ENCODE measurements at places on chromosomes 16 and 17.

- DNase-seq, result no peak
Observed at GRCh38 chr17:44304651-44305050, 3.8 kb upstream of the RUNDC3A start.

DNA sequence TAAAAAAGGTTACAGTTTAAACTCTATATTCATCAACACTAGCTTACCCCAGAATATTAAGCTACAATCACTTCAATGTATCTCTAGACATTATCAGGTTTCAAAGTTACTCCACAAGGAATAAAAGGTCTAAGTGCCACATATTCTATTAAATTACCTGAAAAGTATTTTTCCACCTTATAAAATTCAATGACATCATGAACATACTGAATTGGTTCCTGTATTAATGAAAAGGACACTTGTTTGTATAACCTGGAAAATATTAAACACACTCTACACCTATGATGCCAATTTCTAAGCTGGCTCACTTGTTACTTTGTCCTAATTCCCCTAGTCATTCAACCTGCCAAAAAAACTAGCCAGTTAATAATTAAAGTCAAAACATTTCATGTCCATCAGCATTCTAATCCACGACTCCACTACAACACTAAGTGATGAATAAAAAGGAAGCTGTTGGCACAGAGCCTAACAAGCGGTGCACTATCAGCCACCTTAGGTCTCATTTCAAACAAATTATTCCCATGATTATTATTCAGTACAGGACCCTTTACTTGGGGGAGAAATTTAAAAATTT, 12.2 kb downstream of the MED13 start:
- DNase-seq, result no peak

GRCh38 chr17:69447726-69448125, 33.2 kb downstream of the MAP2K6 start:
- DNase-seq, result no peak

DNA sequence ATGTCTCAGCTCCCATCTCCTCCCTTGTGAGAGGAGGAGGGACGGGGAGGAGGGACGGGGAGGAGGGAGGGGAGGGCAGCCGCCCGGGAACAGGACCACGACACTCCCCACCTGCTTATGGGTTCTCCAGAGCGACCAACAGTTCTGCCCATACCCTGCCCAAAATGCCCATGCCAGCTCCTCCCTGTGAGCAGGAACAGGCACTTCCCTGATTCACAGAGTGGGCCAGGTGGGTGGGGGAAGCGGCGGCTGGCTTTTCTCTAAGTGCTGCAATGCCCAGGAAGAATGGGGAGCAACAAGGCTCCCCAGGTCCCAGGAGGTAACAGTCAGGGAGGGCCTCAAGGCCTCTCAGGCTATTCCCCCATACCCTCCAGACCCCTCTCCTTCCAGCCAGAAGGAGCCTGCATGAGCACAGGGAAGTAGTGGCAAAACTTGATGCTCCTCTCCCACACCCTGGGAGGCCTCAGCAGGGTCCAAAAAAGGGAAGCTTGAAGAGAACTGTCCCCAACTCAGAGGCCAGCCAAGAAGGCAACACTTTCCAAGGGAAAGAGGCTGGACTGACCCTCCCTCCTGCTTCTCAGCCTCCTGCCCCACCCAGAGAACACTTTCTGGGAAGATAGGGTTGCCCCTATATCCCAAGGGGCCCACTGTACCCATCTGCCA, 53.8 kb downstream of the MYO18A start:
- DNase-seq, result no peak

GRCh38 chr17:5872831-5873230, 197.3 kb upstream of the WSCD1 start:
- no peak for DNase-seq

GRCh38 chr17:41284546-41284945, 9.0 kb downstream of the KRTAP9-7 start:
- no peak for DNase-seq

DNA sequence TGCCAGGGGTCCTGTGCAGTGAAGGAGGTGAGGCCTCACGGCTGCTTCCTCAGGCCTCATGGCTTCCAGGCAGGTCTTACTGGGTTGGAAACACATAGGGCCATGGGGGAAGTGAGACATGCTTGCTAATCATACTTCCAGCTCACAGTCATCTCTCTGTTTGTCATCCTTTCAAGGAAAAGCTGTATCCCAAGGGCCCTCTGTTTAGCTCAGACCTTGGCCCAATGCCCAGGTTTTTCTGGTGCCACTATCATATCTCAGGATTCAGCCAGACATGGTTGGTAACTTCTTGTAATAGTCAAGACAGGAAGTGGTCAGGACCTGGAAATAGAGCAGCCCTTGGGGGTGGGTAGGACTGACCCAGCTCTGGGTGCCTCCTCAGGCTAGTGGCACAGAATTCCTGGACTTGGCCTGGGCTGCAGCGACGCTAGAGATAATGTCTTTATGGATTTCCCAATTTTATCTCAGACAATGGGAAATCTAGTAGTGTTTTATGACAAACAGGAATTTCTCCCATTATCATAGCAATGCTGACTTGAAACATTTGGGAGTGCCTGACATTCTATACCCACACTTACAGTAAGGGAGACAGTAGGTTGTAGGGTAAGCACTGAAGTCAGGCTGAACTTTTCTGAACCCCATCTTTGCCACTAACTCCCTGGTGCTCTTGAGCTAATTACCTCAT, 13.5 kb upstream of the ITGB3 start:
- DNase-seq, result no peak

GRCh38 chr16:67773099-67773498, 33.3 kb downstream of the RANBP10 start:
- DNase-seq, result no peak

GRCh38 chr17:62775876-62776275, 32.2 kb downstream of the MARCHF10 start:
- DNase-seq, result no peak

- no peak for DNase-seq
Observed at GRCh38 chr16:87552772-87553573, 49.3 kb upstream of the JPH3 start.

DNA sequence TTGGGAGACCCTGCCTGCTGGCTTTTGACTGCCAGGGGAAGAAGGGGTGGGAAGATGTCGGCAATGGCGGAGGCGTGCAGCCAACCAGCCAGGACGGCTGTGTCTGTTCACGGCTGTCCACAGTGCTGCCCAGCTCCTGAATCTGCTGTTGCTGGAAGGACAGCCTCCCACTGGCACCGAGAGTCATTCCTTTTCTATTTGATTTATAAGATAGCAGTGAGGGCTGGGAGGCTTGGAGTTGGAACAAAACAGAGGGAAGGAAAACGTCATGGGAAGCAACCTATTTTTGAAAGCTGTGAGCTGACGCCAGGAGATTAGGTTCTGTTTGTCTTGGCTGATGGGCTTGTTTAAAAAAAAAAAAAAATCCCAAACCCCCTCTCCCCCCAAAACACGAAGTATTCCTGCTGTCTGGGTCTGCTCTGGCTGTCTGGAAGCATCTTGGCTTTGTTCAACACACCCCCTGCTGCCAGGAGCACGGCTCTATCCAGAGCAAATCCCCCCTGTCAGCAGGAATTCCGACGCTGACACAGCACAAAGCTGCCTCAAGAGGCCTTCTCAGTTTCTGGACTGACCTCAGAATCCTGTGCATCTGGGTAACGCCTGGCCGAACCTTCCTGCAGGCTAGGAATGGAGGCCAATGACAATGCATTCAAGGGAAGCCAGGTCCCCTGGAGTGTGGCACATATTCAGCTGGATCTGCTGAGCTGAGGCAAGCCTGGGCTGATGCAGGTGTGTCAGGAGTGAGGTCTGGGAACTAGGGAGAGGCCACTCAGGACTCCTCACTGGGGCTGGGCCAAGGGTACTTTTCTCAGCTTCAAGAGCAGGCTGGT, 41.0 kb upstream of the SREBF1 start:
- no peak for DNase-seq

DNA sequence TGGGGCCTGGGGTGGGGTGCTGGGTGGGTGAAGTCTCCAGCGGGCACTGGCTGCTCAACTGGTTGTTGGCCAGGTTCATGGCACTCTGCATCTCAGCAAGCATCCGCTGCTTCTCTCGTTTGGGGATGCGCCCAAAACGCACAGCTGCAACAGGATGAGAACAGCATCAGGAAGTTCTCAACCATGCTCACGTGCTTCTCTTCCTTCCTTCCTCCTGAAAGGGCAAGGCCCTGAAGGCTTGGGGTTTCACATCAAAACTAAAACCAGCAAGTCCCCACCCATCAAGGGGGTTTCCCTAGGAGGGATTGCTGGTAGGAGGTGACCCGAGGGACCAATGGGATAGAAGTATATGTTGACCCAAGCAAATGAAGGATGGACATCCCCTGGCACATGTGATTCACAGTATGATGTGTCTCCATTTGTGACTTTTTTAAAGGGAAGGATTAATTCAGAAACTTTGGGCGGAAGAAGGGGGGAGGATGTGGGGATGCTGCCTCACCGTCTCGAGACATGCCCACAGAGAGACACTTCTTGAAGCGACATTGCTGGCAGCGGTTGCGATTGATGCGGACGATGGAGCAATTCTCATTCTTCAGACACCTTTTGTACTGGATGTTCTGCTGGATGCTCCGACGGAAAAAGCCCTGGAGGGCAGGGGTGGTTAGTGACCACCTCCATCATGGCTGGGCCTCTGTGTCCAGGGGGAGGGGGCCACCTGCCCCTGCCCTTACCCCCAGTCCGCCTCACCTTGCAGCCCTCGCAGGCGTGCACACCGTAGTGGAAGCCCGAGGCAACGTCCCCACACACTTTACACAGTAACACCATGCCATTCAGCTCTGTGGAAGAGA, 4.2 kb downstream of the NR1D1 start:
- no peak for DNase-seq

- no peak for DNase-seq
Observed at GRCh38 chr16:81469183-81469677, 24.6 kb downstream of the CMIP start.

GRCh38 chr16:11916524-11917285, 949 bp upstream of the GSPT1 start:
- peak; percentile 45 for DNase-seq

DNA sequence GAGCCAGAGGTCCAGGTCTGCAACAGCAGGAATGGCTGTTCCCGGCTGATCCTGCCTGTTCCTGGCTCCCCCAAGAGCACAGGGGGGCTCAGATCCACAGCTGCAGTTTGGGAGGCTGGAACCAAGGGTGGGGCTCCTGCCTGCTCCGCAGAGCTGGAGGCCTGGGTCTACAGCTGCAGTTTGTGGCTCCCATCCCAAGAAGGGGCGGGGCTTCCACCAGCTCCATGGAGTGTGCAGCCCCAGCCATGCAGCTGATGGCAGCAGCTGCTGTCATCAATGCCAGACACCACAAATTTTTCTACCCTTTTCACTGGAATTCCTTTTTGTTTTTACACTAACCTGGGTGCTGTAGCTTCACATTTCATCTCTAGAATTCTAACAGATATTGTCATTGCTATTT, 135.4 kb upstream of the KIF2B start:
- DNase-seq, result no peak

DNA sequence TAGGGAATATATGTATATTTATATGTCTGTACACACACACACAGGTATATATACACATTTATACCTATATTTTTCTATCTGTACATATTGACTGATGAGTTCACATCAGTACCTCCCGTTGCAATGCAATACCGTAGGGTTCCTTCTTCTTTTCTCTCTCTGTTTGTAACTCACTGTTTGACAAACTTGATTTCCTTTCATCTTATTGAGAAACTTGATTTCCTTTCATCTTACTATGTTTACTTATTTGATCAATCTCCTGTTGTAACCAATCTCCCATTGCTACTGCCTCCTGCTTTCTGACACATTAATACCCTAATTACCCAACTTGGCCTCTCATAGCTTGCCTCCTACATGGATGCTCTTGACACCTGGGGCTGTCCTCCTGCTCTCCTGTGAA, 49.8 kb downstream of the NFAT5 start:
- no peak for DNase-seq

GRCh38 chr16:56048425-56049105, 142.7 kb upstream of the GNAO1 start:
- DNase-seq, result no peak

DNA sequence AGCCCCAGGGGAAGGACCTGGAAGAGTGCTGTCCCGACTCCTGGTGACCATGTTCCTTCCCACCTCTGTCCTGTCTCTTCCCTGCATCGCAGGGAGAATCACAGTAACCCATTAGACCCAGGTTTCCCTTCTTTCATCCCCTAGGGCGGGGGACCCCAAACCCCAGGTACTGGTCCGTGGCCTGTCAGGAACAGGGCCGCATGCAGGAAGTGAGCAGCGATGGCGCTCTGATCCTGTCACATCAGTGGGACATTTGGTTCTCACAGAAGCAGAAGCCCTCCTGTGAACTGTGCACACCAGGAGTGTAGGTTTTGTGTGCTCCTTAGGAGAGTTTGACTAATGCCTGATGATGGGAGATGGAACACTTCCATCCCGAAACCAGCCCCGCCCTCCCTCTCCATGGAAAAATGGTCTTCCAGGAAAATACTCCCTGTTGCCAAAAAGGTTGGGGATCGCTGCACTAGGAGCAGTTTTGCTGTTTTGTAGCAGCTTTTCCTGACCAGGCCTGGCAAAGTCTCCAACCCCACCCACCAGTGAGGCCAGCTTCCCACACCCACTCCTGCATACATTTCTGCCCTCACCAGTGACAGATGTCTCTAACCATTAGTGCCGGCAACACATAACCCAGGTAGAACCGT, 10.5 kb downstream of the MNT start:
- DNase-seq, result no peak

DNA sequence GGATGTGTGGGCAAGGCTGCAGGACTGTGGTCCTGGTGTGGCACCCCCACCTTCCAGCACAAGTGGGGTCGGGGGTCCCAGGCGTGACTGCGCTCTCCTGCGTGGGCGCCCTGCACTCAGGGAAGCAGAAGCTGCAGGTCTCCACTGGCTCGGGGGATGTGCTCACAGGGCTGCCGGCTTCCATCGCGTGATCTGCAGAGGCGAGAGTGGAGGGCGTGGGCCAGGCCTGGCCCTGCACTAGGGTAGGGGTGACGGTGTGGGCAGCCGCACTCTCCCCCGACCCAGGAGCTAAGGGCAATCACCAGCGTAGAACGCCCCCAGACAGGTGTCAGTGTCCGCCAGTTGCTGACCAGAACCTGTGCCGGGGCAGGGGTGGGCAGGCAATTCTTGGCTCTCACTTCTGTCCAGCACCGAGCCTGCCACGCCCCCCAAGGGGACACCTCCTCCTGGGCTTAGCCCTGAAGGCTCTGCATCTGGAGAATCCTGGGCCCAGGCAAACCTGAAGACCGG, 32.3 kb downstream of the TNFRSF13B start:
- no peak for DNase-seq

DNA sequence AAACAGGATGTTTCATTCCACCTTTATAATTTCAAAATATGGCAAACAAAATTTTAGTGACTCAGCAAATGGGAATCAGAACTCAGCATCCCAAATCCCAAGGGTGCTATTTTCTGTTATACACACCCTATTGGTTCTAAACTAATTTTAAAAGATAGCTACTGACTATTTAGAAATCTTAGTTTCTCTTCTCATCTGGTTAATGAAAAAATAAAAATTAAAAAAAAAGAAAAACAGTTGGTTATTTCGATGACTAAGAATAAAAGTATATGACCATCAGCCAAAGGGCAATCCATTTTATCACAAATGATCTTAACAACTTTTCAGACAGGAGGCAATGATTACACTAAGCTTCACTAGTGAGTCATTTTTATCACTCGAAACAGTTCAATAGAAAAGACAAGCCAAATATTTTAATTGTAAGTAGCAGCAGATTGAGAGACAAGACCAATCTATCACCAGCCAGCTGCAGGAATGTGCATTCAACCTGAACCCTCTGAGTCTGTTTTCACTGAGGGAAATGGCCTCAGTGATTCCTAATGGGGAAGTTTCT, 15.2 kb downstream of the PHLPP2 start:
- no peak for DNase-seq

- no peak for DNase-seq
Observed at GRCh38 chr17:63696381-63696961, 3.5 kb downstream of the LIMD2 start.

Data from NCI-H526 treated with DMSO at 0.1 percent for 48 hours (cell line).